ENCODE measurements at places on chromosomes 2 and 18.

DNA sequence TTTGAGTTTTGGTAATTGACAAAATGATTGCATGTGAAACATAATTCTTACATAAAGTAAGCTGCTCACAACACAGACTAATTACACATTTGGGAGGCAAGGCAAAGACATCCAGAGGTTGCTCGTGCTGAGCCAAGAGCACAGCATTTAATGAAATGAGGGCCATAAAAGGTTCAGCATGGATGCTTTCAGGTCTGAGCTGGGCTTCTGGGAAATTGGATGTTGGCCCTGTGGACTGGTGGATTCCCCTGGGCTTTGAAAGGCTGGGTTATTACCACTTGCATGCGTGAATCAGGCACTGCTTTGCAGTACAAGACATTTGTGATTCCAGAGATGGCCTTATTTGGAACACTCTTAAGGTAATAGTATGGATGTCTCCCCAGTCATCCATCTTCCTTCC, 533.5 kb upstream of the NRP2 start:
- no peak for DNase-seq

GRCh38 chr18:3458952-3459853, 9.2 kb downstream of the TGIF1 start:
- no peak for DNase-seq

DNA sequence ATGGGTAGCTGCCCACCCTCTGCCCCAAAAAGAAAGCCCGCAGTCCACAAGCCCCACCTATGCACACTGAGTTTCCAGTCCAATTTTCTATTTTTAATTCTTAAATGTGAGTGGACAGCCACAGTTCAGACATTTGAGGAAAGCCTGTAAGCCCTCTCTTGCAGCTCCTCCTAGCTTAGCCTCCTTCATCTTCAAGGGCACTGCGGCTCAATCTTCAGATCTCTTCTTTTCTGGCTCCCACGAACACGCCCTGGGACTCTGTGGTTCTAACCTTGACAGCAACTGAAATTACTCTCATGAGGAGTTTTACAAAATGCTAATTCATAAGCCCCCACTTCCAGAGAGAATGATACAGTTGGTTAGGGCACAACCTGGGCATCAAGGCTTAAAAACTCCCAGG, 144.0 kb downstream of the MSH2 start:
- no peak for DNase-seq

DNA sequence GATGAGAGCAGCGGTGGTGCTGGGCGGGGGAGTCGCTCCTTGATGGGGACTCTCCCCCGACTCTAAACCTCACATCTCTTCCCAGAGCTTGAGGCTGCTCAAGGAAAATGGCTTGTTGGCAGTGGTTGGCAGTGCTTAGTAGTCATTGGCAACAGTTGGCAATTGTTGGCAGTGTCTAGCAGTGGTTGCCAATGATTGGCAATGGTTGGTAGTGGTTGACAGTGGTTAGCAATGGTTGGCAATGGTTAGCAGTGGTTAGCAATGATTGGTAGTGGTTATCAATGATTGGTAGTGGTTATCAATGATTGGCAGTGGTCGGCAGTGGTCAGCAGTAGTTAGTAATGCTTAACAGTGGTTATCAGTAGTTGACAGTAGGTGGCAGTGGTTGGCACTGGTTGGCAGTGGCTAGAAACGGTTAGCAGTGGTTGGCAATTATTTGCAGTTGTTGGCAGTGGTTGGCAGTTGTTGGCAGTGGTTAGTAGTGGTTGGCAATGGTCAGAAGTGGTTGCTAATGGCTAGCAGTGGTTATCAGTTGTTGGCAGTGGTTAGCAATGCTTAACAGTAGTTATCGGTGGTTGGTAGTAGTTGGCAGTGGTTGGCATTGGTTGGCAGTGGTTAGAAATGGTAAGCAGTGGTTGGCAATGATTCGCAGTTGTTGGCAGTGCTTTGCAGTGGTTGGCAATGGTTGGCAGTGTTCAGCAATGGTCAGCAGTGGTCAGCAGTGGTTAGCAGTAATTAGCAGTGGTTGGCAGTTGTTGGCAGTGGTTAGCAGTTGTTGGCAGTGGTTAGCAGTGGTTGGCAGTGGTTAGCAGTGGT, 85.4 kb upstream of the OTOS start:
- DNase-seq: no peak

GRCh38 chr18:59032308-59032707, 107.4 kb upstream of the SEC11C start:
- DNase-seq: no peak

DNA sequence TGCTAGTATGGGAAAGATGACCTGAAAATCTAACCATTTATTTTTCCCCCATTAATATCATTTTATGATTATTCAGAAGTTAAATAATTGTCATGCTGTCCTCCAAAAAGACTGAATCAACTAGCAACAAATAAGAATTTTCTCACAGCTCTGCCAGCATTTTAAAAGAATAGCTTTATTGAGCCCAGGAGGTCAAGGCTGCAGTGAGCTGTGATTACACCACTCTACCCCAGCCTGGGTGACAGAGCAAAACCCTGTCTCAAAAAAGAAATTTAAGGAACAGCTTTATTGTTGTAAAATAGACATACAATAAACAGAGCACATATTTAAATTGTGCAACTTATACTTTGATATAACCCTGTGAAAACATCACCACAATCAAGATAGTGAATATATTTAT, 24.8 kb upstream of the IL1A start:
- no peak for DNase-seq

DNA sequence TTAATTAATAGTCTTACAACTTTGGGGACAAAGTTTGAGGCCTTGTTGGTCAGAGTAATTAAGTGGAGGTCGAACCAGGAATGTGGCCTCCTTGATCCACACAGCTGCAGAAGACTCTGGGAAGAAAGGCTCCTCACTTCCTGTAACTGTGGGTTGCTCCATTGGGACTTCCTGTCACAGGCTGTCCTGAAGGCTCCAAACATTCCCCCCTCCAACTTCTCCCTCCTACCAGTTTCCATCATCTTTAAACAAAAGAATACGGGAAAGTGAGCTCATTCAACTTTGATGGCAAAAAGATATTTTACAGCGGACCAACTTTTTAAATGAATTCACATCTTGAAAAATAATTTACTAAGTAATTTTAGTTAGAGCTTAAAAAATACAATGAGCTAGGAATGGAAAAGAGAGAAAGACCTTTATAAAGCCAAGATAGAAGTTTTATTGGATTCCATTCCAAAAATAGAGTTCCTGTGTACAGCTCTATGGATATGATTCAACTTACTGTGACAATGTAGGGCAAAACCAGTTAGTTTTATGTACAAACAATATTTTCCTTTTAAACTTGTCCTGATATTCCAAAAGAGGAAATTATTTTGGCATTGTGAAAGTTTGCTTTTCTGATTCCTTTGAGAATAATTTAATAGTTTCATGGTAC, 212.0 kb upstream of the NABP1 start:
- no peak for DNase-seq

DNA sequence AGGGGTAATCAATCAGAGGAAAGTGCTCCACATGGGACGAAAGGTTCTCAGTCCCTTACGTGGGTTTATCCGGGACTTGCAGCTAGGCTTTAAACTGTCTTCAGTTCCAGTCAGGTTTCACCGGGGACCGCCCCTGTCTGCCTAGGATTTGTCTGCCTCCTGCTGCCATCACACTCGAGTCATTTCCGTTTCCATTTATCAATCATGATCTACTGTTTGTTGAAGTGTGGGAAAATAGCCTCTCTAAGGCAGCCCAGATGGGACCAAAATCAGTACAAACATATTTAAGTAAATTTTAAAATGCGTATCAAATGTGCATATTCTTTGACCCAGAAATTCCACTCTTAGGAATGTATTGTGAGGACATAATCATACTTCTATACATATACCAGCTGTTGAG, 10.5 kb downstream of the TRAPPC12 start:
- DNase-seq: no peak

- no peak for DNase-seq
Observed at GRCh38 chr2:141534666-141535362, 596.0 kb downstream of the LRP1B start.

Data from stimulated activated CD8-positive, alpha-beta memory T cell treated with anti-CD3 and anti-CD28 coated beads, Interleukin-7, amount 100 ng/mL, for 4 hours (primary cell).